ENCODE measurements at places on chromosomes 1 and 21.

DNA sequence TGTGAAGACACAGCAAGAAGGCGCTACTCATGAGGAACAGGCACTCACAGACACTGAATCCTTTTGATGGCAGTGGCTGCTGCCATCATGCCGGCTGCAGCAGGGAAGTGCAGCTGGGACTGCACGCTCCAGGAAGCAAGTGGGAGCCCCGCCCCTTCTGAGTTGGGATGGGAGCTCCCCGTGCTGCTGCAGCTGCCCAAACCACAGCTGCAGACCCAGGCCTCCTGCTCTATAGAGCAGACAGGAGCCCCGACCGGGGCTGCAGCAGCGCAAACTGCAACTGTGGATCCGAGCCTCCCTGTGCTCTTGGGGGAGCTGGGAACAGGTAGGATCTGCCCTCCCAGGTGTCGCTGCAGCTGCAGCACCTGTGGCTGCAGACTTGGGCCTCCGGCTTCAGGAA, 65.2 kb upstream of the MARK1 start:
- no peak for DNase-seq

- no peak for DNase-seq
Observed at GRCh38 chr1:195105281-195105680, 1503.0 kb downstream of the KCNT2 start.

GRCh38 chr1:201334325-201335173, 42.9 kb downstream of the TNNT2 start:
- DNase-seq: no peak

GRCh38 chr1:119366424-119366823, 2.2 kb upstream of the HAO2 start:
- no peak for DNase-seq

GRCh38 chr1:223628233-223629125, 37.0 kb downstream of the CAPN8 start:
- DNase-seq: peak; percentile 14

- no peak for DNase-seq
Observed at GRCh38 chr1:246455476-246455875, 51.6 kb downstream of the SMYD3 start.

DNA sequence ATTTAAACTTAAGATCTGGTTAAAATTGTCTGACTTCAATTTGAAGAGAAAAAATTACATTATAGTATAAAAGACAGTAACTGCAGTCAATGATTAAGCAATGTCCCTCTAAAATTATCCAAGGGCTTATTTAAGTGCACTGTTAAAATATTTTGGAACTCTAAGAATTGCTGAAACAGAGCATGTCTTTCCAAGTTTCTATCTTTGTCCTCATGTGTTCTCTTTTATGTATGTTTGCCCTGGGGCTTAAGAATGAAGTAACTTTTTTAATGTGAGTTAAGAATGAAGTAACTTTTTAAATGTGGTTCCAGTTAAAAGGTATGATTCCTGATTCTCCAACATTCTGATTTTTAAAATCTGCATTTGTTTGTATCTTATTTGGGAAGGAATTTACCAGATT, 69.0 kb upstream of the MARK1 start:
- DNase-seq: no peak

- no peak for DNase-seq
Observed at GRCh38 chr1:245550720-245551043, 395.9 kb downstream of the KIF26B start.

DNA sequence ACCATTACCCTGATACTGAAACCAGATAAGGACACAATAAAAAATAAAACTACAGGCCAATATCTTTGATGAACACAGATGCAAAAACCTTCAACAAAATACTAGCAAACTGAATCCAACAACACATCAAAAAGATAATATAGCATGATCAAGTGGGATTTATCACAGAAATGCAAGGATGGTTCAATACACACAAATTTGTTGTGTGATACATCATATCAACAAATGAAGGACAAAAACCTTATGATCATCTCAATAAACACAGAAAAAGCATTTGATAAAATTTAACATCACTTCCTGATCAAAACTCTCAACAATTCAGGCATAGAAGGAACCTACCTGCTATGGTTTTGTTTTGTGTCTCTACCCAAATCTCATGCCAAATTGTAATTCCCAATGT, 74.3 kb upstream of the VANGL1 start:
- no peak for DNase-seq

DNA sequence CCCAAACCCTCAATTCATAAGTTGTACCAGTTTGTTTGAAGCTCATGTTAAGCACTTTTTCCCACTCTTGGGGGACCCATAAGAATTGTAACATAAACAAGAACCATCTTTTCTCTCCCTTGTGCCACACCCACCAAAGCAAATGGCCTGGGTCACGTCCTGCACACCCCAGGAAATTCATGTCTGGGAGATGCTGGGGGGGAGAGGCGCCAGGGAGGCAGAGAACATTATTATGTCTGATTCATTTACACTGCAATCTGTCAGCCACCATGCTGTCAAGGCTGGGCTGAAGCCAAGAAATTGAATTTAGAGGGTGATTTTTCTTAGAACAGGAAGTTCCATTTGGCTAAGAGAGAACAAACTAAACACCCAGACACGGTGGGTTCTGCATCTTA, 37.2 kb upstream of the IPO9 start:
- DNase-seq: no peak

DNA sequence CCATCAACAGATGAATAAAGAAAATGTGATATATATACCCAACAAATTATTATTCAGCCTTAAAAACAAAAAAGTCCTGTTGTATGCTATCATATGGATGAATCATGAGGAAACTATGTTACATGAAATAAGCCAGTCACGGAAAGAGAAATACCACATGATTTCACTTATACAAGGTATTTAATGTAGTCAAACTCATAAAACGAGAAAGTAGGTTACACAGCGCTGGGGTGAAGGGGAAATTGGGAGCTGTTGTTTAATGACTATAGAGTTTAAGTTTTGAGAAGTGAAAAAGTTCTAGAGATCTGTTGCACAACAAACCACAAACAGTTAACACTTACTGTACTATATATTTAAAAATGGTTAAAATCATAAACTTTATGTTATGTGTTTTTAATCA, 58.5 kb downstream of the SLC25A24 start:
- DNase-seq: no peak

DNA sequence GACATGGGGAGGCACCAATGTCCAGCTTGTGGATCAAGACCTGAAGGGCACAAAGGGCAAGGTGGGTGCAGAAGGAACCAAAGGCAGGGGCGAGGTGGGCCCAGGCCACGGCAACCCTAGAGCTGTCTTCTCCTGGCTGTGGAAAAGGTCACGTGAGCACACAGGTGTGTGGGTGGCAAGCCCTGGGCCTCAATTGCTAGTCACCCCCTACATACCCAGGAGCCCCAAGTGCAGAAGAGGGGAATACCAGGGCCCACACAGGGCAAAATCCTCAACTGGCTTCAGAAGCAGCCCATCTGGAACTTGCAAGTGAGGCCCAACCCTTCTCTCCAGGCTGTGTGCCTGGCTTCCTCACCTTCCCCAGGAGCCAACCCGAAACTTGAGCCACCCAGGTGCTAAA, 25.6 kb downstream of the ZBTB17 start:
- DNase-seq: no peak

- DNase-seq: no peak
Observed at GRCh38 chr1:20893931-20894330, 106.8 kb upstream of the HP1BP3 start.

GRCh38 chr21:45414396-45415187, 9.6 kb downstream of the COL18A1 start:
- no peak for DNase-seq

GRCh38 chr1:182770232-182770631, 19.3 kb upstream of the NPL start:
- DNase-seq: no peak

DNA sequence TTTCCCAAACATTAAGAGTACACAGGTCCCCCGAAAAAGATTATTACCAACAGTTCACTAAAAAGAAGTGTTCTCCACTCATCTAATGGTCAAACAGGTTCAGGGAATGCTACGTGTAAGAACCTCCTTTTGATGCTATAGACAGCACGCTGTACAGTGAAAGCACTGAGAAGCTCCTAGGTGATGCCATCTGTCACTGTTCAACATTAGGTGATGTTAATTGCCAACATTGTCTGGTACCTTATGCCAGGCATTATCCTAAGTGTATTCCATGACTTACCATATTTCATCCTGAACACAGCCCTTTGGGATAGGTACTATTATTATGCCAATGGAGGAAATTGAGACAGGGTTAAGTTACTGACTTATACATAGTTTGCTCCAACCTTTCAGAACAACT, 82.1 kb downstream of the DAB1 start:
- no peak for DNase-seq

DNA sequence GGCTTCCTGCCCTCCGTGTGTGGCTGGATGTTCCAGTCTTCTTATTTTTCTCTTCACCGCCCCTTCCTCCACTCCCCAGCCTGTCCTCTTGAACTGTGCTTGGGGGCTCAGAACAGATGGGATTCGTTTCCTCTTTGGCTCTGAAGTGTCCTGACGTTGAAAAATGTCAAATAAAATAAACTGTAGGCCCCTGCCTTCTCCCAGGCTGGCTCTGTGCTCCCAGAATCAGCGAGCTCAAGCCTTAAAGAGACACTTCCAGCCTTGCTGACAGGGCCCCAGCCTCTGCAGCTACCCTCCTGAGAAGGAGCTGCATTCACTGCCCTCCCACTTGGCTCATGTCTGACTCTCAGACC, 104.2 kb upstream of the IPO9 start:
- DNase-seq: no peak

DNA sequence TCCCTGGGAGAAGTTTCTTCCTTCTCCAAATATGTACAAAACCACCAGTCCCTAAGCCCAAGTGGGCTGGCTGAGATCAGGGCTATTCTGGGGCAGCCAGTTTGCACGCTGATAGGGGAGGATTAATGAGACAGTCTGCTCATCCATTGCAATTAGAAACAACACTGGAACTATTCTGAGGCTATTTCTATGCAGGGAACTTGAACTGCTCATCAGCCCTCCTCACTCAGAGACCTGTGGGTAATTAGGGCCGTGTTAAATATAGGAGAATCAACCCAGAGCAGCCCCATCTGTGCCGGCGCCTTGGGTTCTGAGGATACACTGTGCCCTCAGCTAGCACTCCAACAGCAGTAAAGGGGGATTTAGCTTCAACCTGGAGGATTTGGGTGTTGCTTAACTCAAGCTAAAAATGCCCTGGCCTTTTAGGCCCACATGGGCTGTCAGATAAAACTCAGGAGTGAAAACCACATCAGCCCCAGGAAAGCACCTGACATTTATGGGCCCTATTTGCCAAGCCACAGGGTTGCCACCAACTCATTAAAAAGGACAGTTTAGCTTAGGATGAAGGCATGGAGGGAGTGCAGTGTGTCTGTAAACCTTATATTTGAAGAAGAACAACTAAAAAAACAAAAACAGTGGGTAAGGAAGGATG, 53.9 kb downstream of the DUSP10 start:
- no peak for DNase-seq

GRCh38 chr1:210457568-210457967, 128.9 kb downstream of the HHAT start:
- DNase-seq: no peak

DNA sequence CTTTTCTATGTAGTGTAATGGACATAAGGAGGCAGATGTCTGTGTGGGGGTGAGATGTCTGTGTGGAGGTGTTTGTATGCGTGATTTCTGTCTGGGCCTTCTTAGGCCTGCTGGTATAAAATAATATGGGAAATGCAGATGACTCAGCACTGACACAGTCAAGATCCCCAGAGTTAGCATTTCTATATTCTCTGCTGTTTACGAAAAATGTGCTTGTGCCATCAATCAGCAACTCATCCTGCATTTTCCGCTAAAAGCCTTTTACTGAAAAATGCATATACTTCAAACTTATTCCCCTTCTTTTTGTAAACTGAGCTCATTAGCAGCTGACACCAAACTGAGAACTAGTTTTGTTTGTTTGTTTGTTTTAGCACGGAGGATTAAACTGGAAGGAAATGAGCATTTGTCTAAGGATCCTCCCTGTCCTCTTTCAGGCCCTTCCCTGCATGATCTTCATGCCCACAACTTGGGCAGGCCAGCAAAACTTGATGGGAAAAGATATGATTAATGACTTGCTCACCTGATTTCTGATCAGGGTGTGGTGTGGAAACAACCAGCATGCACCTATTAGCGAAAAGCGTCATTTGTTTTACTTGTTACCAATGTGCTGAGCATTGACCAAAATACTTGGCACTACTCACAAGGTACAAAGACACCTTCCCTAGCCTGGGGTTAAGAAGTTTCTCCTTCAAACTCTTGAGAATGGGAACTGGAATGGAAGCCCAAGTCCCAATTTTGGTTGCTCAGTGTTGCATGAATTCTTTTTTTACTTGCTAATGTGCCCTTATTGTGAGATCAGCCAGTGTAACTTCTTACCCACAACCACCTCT, 77.4 kb downstream of the NDUFS5 start:
- DNase-seq: no peak

- no peak for DNase-seq
Observed at GRCh38 chr1:62301726-62302390, 17.4 kb downstream of the KANK4 start.

- no peak for DNase-seq
Observed at GRCh38 chr1:154219541-154219940, 1.2 kb upstream of the UBAP2L start.

DNA sequence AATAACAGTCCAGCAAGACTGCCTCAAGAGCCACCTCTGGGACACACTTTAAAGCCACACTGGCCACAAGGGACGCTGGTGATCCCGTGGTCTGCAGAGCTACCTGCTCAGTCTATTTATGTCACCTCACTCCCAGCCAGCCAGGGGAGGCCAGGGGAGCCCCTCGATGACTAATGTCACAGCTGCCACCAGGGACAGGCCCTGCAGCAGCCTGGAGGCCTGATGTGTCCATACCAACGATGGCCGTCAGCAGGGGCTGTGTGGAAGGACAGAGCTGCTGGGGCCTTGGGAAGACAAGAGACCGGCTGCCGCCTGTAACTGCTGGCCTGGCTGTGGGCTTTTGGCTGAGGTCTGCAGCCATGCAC, 71.0 kb downstream of the SIK1 start:
- DNase-seq: no peak
